ENCODE measurements at places on chromosomes 5 and 9.
A peak's percentile ranks its signal among the peaks of the same experiment; 100 is the strongest.

GRCh38 chr9:19431361-19432171 lies 22.8 kb downstream of the ACER2 start:
- no peak for DNase-seq

DNA sequence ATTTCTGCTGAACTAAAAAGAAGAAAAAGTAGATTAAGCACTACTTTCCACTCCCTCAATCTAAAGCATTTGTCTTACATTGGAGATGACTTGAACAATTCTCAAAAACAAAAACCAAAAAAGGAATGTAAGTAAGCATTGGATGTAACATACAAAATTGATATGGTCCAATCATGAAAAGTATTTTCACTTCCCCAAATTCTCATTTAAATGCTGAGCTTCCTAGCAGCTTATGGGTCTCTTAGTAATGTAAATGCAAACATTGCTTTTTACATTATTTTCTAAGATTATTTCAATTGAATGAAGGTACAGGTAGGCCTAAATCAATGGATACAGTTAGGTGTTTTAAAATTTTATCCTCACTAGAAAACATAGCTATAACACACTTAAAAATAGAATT lies 20.0 kb downstream of the ANKH start:
- no peak for DNase-seq

GRCh38 chr5:150422075-150422474 lies 9.4 kb upstream of the CD74 start:
- no peak for DNase-seq

DNA sequence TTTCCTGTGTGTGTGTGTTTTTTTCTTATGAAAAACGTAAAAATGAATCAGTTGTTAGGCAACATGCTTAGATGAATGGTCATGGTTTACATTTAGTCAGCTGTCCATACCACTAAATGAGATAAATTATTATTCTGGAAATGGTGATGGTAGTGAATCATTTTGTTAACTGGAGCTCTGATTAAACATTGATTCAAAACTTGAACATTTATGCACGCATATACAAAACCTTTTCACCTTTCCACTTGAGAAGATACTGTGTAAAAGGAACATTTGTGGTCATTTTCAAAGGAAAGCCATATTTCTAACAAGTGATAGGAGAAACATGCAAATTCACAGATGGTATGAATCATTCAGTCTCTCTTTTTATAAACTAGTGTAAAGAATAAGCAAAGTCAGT lies 162.0 kb downstream of the SLC25A46 start:
- peak; percentile 33 for DNase-seq

- DNase-seq, result peak; percentile 4
Observed at GRCh38 chr5:72860499-72860898, 44.0 kb downstream of the TNPO1 start.

GRCh38 chr9:77486968-77487367 lies 161.2 kb downstream of the GNA14 start:
- DNase-seq, result no peak

- peak; percentile 17 for DNase-seq
Observed at GRCh38 chr9:122265149-122265915, 650 bp downstream of the MRRF start.

DNA sequence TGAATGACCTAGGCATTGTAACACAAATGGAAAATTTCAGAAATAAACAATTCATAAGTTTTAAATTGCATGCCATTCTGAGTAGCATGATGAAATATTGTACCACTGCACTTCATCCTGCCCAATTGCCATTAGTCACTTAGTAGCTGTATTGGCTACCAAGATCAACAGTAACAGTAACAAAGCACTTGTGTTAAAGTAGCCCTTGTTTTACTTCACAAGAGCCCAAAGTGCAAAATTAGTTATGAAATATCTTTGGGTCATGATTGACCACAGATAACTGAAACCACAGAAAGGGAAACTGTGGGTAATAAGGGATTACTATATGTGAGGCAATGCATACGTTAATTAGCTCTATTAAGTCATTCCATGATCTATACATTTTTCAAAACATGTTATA lies 33.3 kb upstream of the RORB start:
- DNase-seq, result no peak

DNA sequence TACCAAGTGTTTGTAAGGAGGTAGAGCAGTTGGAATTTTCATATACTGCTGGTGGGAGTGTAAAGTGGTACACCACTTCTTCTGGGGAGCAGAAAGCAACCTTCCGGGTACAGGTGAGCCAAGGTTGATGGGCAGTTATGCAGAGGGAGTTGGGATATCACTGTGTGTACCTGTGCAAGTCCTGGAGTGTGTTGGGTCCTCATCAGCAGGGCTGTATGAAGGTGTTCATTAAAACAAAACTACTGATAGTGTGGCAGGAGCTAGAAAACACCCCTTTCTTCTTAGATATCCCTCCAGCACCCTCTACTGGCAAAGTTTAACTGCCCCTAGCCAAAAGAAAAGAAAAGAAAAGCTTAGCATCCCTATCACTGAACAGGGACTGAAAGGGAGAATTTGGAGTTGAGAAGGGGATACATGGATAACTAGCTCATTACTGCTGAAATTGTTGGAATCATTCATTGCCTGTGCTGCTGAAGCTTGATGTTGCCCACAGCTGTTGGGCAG lies 10.7 kb downstream of the MARCHF6 start:
- DNase-seq, result no peak

DNA sequence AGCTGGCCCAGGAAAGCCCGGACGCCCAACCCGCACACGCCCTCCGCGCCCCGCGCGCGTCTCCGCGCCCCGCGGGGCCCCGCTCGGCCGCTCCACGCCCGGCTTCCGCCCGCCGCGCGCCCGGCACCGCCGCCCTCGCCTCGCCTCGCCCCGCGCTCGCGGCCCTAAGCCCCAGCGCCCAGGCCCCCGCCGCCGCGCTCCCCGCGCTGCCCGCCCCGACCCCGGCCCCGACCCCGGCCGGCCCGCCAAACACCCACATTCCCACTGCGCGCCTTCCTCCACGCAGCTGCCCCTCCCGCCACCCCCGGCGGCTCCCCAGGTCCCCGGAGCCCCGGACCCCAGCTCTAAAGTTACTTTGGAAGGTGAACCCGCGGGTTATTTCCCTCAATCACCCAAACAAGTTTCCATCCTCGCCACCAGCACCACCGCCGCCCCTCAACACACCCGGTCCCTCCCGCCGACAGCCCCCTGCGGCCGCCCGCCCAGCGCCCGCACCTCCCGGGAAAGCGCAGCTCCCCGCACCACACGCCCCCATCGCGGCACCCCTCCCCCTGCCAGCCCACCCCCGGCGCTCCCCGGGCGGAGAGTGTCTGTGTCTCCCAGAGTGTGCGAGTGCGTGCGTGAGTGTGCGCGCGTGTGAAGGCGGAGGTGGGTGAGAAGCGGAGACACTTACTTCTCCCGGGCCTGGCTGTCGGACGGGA lies 439 bp downstream of the SSBP2 start:
- peak; percentile 36 for DNase-seq

GRCh38 chr9:71737455-71737854 lies 30.9 kb downstream of the CEMIP2 start:
- DNase-seq, result no peak

- DNase-seq, result no peak
Observed at GRCh38 chr5:97224112-97224750, 41.2 kb upstream of the RIOK2 start.

- no peak for DNase-seq
Observed at GRCh38 chr5:130501151-130501865, 597.0 kb downstream of the CHSY3 start.

GRCh38 chr9:122229485-122229837 lies 704 bp upstream of the LHX6 start:
- no peak for DNase-seq

DNA sequence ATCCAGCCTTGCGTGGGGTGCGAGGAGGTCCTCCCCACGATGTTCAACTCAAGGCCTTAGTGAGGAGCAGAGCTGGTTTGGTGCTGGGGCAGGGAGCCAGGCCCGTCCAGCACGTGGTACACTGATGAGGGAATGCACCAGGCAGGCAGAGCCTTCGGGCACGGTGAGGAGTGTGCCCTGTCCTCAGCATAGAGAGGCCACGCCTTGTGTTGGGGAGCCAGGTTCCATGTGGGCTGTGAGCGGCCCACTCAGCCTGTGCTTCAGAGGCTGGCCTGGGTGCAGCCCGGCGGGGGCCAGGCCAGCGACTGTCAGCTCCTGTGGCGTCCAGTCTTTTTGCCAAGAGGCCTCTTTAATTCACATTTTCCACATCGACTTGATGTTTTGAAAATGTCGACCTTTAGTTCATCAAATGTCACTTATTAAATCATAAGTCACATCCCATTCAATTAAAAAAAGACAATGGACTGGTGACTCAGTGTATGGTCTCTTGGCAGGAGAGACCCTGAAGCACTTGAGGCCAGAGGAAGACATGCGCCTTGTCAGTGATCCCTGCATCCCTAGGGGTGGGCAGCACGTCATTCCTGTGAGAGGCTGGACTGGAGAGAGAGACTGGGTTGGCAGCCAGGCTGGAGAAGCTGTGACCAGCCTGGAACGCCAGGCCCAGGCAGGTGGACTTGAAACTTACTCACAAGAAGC lies 21.7 kb downstream of the ERGIC1 start:
- no peak for DNase-seq

GRCh38 chr5:126641387-126641786 lies 40.6 kb downstream of the PHAX start:
- no peak for DNase-seq

- no peak for DNase-seq
Observed at GRCh38 chr5:166677891-166678290, 1613.6 kb upstream of the WWC1 start.

- peak; percentile 28 for DNase-seq
Observed at GRCh38 chr9:83981126-83981871, 694 bp downstream of the RMI1 start.

GRCh38 chr5:6616632-6617031 lies 16.2 kb downstream of the NSUN2 start:
- DNase-seq, result no peak

DNA sequence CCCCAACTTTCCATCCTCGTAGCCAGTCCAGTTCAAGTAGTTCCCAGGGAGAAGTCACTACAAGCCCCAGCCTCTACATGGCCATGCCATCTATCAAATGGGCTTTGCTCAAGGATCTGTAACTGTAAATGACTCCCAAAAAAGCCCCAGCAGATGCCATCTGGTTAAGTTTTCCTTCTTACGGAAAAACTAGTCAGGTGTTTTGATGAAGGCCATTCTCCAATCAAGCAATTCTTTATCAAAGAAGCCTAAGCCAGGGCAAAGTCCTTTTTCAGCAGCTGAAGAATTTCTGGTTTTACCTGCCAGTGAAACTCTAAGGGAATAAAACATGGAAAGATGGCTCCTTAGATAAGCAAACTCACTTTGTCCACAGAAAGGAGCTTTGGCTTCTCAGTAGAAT lies 21.9 kb upstream of the ZNF622 start:
- no peak for DNase-seq

DNA sequence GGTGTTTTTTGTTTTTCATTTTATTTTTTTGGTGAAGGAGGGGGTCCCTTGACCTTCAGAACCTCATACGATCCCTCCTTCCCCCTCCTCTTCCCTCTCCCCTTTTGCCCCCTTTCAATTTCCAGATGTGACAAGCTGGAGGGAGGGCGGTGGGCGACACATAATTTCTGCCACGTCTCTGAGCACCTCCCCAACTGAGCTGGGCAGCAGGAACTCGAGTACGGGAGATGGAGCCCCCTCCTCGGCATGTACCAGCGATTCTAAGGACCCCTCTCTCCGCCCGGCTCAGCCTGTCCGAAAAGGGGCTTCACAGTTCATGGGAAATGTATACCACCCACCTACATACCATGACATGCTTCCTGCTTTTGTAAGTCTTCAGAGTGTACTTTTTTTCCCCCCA lies 52.4 kb downstream of the PRRC2B start:
- DNase-seq, result no peak

DNA sequence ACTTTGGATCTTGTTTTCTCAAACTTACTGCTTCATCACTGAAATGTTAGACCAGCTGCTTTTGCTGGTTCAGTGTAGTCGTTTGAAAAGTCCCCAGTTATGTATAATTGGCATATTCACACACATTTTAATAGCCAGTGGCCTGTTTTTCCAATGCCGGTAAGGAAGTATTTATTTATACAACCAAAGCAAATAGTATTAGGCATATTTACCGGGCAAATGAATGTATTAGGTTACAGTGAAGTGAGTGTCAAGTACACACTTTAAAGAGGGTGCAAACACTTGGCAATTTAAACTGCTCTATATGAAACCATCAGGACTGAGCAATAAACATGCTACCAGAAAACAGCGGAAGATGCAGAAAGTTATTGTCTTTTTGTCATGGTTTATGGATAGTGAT lies 242.9 kb downstream of the MCTP1 start:
- DNase-seq, result no peak

DNA sequence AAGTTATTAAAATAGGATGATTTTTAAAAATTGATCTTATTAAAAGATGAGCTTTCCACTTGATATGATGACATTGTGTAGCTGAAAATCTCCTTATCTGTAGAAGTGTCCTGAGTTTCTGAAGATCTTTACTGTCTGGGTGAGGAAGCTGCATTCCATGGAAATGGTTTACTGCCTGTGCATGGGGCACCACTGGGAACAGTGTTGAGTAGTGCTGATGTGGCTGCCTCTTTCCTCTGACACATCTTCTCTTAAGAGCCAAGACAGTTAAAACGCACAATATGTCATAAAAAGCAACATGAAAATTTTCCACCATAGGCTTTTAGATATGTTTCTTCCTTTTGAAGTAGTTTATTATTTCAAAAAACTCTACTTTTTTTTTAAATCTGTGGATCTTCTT lies 24.6 kb downstream of the SECISBP2 start:
- no peak for DNase-seq

DNA sequence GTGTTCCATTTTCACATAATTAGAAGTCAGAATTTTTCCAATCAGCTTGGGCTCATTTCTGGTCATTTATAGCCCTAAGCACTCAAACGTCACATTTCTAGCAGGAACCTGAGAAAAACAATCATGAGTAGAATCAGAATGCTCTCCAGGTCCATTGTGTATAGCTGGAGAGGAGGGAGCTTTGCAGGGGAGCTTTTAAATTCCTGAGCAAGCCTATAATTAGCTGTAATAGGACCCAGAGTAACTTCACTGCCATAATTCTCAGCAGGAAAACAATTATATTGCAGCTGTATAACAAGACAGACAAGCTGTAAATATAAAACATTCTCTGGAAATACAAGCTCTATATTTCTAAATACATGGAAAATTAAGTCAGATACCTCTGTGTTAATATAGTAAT lies 637.6 kb upstream of the SGCD start:
- DNase-seq, result no peak

DNA sequence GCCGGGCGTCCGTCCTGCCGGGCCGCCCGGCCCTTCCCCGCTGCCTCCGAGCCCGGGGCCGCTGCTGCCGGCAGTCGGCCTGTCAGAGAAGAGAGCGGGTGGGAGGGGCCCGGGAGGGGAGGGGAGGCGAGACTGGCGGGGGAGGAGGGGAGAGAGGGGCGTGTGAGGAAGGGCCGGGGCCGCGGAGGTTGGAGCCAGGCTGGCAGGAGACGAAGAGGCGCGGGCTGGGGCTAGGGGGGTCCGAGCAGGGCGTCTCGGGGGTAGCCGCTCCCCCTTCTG lies 570 bp downstream of the CREBRF start:
- peak; percentile 70 for DNase-seq

Data from hepatic stellate cell (primary cell).